Suppressor macrophage treated with lipopolysaccharide for 1 hour (primary cell): ENCODE measurements at places on chromosomes 7 and 10.
A peak's percentile ranks its signal among the peaks of the same experiment; 100 is the strongest.

GRCh38 chr10:120969219-120969645 is 118.1 kb downstream of the WDR11 start:
- peak; percentile 66 for DNase-seq

GRCh38 chr10:27578316-27578715 is 74.2 kb downstream of the RAB18 start:
- no peak for DNase-seq

GRCh38 chr7:151623766-151624165 is 104.1 kb upstream of the RHEB start:
- DNase-seq: no peak

DNA sequence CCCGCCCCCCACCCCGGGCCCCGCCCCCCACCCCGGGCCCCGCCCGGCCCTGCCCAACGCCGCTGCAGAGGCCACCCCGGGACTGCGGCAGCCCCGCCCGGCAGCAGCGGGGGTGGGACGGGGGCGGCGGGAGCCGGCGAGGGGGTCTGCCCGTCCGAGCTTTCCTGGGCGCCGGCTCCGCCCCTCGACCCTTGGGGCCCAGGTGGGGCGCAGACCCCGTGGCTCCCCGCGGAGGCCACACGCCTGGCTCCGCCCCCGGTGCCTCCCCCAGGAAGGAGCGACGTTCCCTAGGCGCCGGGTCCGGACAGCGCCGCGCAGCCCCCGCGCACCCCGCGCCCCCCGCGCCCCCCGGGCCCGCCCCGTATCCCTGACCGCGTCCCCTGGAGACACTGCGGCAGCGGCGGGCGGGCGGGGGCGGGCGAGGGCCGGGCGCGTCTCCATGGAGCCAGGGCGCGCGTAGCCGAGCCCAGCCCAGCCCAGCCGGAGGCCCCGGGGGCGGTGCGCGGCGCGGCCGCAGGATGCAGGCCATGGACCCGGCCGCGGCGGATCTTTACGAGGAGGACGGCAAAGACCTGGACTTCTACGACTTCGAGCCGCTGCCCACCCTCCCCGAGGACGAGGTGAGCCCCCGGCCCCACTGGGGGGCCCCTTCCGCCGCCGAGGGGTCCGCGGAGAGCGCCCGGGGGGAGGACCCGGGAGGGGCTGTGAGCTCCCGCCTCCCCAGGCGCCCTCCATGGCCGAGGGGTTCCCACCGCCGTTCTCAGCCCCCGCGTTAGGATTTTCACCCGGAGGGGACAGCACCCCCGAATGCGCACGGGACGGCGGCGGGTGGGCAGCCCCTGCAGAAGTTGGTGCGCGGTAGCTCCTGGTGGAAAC is at the start of gene KNDC1:
KNDC1 (plus strand) TSS at position 270 of the 876 bp plus-strand sequence; CDS start at position 519, 249 bp downstream.
- peak; percentile 36 for DNase-seq

DNA sequence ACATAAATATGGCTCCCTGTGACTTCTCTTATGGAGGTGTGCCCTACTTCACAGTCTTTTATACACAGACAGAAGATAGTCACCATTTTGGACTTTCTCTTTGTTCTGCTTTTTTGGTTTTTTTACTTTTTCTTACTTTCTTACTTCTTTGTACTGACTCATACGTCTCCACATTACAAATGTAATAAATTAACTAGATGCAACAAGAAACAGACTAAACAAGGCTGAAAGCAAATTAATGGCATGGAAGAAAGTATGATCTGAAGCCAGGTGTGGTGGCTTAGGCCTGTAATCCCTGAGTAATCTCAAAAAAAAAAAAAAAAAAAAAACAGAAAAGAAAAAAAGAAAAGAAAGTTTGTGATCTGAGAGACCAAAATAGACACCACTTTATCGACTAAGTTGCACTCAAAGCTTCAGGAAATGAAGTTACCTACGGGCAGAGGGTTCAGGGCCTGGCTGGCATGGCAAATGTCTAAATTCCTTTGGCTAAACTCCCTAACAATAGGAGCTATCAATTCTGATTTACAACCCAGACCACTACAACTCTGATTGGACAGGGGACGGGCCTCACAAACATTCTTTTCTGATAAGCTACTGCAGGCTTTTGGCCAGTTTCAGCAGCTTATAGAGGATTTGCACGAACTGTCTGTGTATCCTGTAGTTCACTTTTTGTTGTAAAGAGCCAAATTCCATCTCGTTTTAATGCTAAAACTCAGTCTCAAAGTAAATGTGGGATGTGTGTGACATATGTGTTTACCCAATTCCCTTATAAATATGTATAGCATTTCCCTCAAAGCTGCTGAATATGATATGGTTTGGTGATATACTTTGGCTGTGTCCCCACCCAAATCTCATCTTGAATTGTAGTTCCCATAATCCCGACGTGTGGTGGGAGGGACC is 129.1 kb downstream of the SEPTIN14 start:
- no peak for DNase-seq

- no peak for DNase-seq
These were observed 83.1 kb downstream of the CTNNA3 start for GRCh38 chr10:67612577-67613537.

DNA sequence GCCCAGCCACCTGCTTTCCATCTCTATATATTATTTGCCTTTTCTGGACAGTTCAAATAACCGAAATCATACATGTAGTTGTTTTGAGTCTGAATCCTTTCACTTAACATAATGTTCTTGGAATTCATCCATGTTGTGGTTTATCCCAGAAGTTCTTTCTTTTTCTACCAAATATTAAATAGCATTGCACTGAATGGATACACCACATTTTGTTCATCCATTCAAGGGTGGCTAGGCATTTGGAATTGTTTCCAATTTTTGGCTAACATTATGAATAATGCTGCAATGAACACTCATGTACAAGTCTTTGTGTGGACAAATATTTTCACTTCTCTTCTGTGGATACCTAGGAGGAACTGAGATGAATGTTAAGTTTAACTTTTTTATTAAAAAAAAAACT is 18.0 kb downstream of the DNAJC1 start:
- DNase-seq: no peak

GRCh38 chr7:157405914-157406810 is 69.4 kb downstream of the DNAJB6 start:
- no peak for DNase-seq

GRCh38 chr7:19530261-19530660 is 178.6 kb downstream of the POLR1F start:
- no peak for DNase-seq
